ENCODE measurements at places on chromosomes 12 and 14. TPM values are rescaled to one million over a fixed set of nuclear protein-coding genes. Genes with fewer than 3 reads are reported as not detected.

- DNase-seq, result no peak
Measured at GRCh38 chr14:55547650-55548315, 32.2 kb upstream of the KTN1 start.

- DNase-seq, result no peak
Measured at GRCh38 chr12:58764100-58764953, 156.0 kb downstream of the LRIG3 start.

BICDL1 gene
- 133 TPM for total RNA-seq

- DNase-seq, result no peak
Measured at GRCh38 chr14:96390965-96391292, 999 bp upstream of the AK7 start.

GRCh38 chr12:93939641-93940325, 208.6 kb upstream of the PLXNC1 start:
- no peak for DNase-seq

SLC39A5 gene
- total RNA-seq, result 1.8 TPM

PTPN21 gene
- total RNA-seq, result not detected

GRCh38 chr12:122986258-122986871, 5.9 kb downstream of the ARL6IP4 start:
- DNase-seq, result no peak

DNA sequence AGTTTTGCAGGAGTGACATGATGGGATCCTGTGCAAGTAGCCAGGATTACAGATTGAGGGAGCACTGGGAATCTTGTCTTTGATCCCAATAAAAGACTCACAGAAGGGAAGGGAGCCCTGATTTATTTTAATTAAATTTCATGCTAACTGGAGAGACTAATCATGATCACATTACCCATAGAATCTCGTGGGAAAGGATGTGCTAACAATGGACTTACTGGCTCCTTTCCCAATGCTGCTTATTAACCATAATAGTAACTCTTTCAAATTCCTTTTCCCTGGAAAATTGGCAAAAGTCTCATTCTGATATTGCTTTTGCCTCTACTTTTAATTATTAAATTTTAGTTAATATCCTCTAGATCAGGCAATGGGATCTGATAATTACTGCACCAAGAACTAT, 174.8 kb upstream of the AVPR1A start:
- no peak for DNase-seq

GRCh38 chr12:128120035-128120434, 146.9 kb upstream of the TMEM132C start:
- DNase-seq, result no peak

ETV6 gene
- 48.1 TPM for total RNA-seq

TSPAN11 gene
- not detected for total RNA-seq
